ENCODE measurements at places on chromosomes 12 and 14. TPM values are rescaled to one million over a fixed set of nuclear protein-coding genes. Genes with fewer than 3 reads are reported as not detected.

DNA sequence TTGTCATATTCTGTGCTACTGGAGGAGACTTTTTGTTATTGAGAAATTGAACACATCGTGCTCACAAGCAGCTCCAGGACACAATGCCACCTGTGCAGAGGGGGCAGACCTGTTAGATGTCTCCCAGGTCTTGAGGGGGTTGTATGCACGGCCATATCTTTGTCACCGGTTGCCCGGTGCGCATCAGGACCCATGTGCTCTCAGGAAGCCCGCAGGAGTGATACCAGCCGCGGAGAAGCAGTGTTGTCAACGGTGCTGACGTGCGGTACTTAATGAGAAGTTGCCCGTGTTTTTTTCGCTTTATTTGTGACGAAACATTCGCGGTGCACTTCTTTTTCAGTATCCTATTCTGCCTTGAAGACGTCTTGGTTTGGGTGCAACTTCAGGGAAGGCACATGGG is 128.2 kb upstream of the RTL1 start:
- DNase-seq = no peak
- no peak overlapping the region for H3K27ac ChIP-seq
- H3K4me1 ChIP-seq = no peaks in the 10 kb centered on the region
- H3K4me3 ChIP-seq = no peak overlapping the region
- H3K27me3 ChIP-seq = no peaks in the 10 kb centered on the region
- H3K36me3 ChIP-seq = no peaks in the 10 kb centered on the region

DNA sequence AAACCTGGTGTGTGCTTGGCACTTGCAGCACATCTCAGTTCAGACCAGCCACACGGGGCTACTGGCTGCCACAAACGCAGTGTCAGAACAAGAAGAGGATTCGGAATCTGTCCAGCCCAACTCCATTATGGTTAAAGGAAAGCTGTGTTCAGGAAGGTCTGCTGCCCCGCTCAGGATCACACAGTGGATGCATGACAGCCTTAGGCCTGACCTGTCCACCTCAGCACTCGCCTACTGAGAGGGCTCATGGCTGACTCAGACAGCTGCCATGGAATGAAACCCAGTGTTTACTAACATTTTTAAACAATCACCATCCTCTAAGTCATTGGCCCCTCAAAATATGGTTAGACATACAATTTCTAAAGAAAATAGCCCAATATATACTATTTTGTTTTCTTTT is 5.6 kb upstream of the NIN start:
- peaks cover 13% of the 10 kb centered on the region for H3K27me3 ChIP-seq
- no peak for DNase-seq
- H3K27ac ChIP-seq = no peak overlapping the region
- H3K4me3 ChIP-seq = no peak overlapping the region

- H3K36me3 ChIP-seq = peaks cover 2% of the 10 kb centered on the region
- H3K4me1 ChIP-seq = peaks cover 6% of the 10 kb centered on the region
- no peak overlapping the region for H3K27ac ChIP-seq
- no peak for DNase-seq
- H3K4me3 ChIP-seq = no peak overlapping the region
- peaks cover 29% of the 10 kb centered on the region for H3K27me3 ChIP-seq
Observed at GRCh38 chr12:31584782-31585181, 6.2 kb downstream of the DENND5B start.

DNA sequence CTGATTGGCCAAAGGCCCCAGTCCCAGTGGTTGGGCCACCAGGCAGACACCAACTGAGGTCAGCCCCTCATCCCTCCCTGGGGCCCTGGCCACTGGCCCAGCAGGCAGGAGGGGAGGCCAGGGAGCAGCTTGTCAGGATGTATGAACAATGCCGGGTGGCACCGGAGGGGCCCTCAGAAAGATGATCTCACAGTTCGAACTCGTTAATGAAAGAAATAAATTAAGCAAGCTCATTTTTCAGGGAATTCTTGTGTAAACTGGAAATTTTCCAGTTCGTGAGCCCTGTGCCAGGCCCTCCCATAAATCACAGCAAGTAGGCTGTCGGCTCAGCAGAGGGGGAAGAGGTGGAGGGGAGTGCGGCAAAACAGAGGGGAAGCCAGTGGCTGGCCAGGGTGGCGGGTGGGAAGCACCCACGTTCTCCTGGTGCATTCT is 177.0 kb upstream of the VASH1 start:
- no peak overlapping the region for H3K4me3 ChIP-seq
- no peaks in the 10 kb centered on the region for H3K36me3 ChIP-seq
- H3K4me1 ChIP-seq = no peaks in the 10 kb centered on the region
- DNase-seq = no peak
- H3K27ac ChIP-seq = no peak overlapping the region

GRCh38 chr12:106645074-106645421 is 62.2 kb downstream of the RFX4 start:
- no peak overlapping the region for H3K27ac ChIP-seq
- no peaks in the 10 kb centered on the region for H3K36me3 ChIP-seq

- no peak overlapping the region for H3K4me3 ChIP-seq
- DNase-seq = no peak
- no peaks in the 10 kb centered on the region for H3K27me3 ChIP-seq
- H3K27ac ChIP-seq = no peak overlapping the region
- no peaks in the 10 kb centered on the region for H3K4me1 ChIP-seq
- H3K36me3 ChIP-seq = no peaks in the 10 kb centered on the region
Observed at GRCh38 chr12:124185971-124186686, 108.8 kb upstream of the RFLNA start.

NEUROD4 gene
- total RNA-seq = not detected

Data from activated T-cell treated with anti-CD3 and anti-CD28 coated beads, Interleukin-2, amount 50 U/mL, for 72 hours (primary cell).